ENCODE measurements at places on chromosomes 6 and 20.

DNA sequence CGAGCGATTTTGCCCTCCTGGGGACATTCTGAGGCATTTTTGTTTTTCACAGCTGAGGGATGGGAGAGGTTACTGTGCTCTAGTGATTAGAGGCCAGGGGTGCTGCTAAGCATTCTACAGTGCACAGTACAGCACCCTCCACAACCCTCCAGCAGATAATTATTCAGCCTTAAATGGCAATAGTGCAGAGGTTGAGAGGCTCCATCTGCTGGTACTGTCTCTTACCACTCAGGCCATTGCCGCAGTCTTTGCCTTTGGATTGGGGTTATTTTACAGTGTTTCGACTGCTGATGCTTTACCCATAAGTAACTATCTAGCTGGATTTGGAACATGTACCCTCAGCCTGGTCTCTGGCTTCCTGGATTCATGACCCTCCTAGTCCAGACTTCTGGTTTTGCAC is 705.3 kb downstream of the KIF16B start:
- no peak for DNase-seq

DNA sequence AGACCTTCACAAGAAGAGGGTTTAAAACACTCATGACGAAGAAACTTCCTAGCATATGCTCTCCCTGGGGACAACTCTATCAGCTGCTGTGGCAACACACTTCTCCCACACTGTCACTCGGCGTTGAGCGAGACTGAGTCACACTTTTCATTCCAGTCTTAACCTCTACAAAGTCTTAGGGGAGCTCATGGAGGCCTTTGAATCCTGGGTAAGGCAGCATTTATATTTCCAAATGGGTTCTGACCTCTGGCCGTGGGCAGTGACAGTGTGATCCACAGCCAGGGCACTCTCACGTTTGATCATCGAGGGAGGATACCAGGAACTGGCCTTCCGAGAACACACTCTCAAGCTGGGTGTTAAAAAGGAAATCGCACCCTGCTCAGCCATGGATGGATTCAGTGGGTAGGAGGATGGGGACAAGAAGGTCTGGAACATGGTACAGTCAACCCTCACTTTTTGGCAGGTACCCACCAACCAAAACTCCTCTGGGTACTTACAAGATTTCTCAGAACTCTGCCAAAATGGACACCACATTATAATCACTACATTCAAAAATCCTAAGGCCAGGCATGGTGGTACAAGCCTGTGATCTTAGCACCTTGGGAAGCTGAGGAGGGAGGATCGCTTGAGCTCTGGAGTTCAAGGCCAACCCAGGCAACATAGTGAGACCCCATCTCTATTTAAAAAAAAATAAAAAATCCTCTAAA is 19.6 kb downstream of the RRBP1 start:
- DNase-seq, result no peak

DNA sequence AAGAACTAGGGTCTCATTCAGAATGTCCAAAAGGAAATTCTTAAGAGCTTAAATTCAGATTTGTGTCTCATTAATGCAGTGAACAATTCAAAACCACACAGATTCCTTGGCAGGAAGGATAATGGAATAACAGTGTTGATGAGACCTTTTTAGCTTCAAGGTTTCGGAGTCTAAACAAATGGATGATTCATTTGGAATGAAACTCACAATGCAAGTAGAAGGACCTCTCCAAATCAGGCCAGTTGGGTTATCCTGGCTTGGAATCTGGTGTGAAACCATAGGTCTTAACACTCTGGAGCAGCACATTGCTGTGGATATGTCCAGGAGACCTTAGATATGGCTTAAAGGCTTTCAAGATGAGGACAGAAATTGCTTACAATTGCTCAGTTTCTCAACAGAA is 44.9 kb downstream of the KCTD20 start:
- DNase-seq, result no peak

DNA sequence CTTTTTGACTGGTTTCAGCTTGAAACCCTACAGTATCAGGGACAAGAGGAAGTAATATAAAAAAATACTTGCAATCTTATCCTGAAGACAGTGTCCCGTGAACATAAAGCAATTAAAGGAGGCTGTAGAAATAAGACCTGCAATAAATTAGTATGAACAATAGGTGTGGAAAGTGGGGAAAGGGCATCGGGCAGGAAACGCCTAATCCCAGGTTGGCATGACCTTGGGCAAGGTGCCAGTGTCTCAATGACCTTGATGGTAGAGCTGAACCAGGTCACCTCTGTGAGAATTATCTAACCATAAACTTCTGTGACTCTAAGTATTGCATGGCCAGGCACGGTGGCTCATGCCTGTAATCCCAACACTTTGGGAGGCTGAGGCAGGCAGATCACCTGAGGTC is 115.2 kb downstream of the LY86 start:
- peak; percentile 21 for DNase-seq

DNA sequence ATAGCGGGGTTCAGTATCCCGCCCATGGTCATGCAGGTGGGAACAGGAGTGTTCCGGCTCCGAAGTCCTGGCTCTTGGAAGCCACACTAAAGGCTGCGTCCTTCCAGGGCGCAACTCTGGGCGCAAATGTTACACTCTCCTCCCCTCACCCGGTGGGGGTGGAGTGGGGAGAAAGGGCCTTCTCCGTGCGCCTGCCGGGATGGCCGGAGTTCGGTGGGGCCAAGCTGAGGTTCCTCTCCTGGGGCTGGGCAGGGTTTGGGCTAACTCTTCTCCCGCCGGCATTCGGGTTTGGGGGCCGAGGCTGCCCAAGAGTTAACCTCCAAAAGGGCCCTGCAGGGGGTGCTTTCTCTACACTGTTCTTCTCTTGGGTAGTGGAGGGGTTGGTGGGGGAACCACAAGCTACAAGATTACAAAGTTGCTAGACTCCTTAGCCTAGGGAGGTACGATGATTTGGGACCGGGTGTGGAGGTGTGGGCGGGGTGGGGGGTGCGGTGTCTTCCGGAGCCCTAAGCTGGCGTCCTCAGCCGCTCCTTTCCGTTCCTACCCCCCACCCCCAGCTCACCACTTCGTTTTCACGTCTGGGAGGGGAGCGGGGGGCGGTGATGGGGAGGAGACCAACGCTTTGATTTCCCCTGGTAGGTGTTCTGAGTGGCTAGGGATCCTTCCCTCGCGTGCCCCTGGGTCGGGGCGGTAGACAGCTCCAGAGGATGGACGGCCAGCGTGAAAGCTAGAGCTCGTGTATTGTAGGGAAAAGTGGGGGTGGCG is 12.3 kb downstream of the NRN1 start:
- peak; percentile 16 for DNase-seq

GRCh38 chr20:62802026-62802712 is 2.5 kb upstream of the OGFR start:
- peak; percentile 13 for DNase-seq

GRCh38 chr6:34272013-34272926 is 23.5 kb upstream of the SMIM29 start:
- peak; percentile 47 for DNase-seq

DNA sequence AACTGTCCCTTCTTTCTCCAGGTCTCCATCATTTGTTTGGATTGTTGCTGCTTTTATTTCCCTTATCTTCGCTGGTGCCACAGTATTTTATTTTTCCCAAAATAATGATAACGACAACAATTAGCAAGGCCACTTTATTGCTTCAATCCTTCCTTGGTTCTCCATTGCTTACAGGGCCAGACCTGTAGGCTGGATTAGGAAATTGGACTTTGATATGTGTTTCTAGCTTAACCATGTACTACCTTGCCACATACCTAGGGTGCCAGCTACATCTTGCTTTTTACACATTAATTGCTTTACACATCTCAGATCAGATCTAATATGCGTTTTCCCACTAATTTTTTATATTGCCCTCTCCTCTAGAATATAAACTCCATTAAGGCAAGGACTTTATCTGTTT is 195.4 kb downstream of the HIVEP2 start:
- DNase-seq, result no peak

DNA sequence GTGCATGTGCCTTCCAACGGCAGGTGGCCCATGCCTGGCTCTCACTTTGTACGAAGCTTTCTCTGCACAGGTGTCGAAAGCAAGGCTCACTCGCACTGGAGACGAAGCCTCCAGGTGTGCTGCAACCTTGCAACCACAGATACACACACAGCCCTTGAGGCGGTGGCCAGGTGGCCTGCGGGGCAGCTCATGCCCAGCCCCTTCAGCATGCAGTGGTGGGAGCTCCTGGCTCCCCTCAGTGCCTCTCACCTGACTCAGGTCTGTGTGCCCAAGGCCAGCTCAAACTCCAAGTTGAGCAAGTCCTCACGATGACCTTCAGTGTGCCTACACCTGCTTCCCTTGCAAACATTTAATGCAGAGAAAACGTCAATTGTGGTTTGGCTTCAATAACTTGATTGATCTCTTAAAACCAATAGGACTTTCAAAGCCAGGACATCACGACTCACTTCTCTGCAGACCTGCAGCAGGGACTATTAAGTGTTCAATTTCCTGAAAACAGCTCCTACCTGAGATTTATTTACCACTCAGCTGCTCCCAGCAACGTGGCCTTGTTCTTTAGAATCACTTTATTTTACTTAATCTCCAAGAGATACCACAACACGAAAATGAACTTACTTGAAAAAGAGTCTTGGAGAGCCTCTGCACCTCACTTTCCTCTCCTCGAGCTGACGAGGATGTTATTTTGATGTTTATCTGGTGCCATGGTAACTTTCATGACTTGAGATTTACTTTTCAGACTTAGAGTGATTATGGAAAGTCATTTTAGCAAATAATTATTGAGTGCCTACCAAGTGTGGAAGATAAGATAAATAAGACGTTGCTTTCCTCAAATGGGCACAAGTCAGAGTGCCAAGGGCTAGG is 86.3 kb downstream of the SLC22A23 start:
- DNase-seq, result no peak

DNA sequence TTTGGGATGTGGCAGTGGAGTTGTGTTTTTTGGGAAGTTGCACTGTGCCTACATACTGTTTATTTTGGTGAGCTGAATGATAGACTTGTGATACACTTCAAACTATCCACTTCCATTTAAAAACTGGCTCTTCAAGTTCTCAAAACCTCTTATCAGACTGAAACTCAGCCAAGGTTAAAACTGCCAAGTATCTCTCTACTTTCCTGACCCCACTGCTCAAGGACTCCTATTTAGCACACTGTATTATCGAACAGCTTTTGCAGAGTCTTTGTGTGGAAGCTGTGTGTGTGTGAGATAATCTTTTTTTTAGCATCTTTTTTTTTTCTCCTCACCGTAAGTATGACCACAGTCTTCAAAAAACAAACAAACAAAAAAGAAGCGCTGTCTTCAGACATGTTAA is 21.1 kb downstream of the STX11 start:
- peak; percentile 63 for DNase-seq

DNA sequence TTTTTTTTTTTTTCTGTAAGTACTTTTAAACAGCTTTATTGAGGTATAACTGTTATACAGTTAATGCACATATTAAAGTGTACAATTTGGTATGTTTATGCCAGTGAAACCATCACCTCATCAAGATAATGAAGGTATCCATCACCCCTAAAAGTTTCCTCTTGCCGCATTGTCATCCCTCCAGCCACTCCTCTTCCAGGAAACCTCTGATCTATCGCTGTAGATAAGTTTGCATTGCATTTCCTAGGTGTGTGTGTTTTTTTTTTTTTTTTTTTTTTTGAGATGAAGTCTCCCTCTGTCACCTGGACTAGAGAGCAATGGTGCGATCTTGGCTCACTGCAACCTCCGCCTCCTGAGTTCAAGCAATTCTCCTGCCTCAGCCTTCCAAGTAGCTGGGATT is 3.1 kb downstream of the SLX4IP start:
- DNase-seq, result no peak

- DNase-seq, result peak; percentile 86
These were observed 8.1 kb upstream of the ATXN1 start for GRCh38 chr6:16769131-16769985.

DNA sequence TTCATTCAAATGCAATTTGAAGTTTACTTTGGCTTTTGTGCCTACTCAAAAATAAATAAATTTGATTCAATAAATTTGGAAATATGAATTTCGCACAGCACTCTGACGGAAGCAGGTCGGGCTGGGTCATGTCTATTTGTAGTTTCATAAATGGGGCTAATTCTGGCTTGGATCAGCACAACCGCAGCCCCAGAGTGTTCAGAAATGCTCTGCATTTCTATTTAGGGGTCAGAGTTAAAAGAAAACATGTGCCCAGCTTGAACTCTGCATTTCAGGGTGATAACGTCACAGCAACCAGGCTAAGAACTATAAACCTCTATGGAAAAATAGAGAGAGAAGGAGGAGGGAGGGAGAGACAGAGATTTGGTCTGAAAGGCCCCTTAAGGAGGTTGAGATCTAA is 480.9 kb upstream of the NOX3 start:
- no peak for DNase-seq

DNA sequence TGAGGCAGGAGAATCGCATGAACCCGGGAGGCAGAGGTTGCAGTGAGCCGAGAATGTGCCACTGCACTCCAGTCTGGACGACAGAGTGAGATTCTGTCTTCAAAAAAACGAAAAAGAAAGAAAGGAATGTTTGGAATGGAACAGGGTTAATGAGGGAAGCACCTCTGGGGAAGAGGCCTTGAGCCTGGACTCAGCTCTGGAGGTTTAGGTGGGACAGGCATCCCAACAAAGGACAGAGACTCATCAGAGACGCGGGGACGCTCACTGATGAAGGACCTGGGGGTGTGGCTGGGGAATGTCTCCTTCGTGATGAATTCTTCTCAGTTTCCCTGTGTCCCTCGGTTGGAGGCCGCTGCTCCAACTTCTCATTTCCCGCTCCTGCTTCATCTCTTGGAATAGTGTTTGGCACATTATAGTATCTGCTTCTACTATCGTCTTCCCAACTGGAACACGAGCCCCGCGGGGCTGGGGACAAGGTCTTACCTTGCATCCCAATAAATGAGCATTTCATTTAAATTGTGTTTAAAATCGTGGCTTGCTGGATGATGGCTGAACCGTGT is 27.6 kb downstream of the KIF25 start:
- DNase-seq, result no peak

DNA sequence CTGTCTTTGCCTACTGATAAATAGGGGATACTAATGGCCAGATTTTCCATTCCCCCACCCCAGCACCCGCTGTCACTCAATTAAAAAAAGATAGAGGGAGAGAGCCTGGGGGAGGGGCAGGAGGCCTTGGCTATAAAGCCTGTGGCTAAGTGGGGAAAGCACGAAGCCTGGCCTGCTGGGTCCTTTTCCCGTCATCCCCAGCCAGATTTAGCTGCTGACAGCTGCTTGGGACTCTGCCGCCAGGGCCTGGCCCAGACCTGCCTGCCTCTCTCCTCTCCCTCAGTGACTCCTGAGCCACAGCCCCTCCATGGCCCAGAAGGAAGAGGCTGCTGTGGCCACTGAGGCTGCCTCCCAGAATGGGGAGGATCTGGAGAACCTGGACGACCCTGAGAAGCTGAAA is at the start of gene APOBEC2:
Gene APOBEC2 (plus strand): TSS at position 162 of the 400 bp plus-strand sequence. CDS start 146 bp downstream, at position 308.
- no peak for DNase-seq

DNA sequence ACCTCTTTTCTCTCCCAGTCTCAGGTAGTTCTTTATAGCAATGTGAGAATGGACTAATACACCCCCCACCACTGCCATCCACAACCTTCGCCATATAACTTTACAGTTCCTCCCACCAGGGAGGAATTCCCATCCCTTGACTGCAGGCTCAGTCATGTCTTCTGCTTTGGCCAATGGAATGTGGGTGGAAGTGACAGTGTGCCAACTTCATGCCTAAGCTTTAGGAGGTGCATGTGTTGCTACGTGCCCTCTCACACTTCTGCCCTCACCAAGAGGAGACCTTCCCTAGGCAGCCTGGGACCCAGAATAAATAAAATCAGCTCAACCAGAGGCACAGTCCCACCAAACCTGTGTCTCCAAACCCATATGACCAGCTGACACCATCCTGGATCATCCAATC is 33.0 kb upstream of the LRRN4 start:
- no peak for DNase-seq

- DNase-seq, result no peak
These were observed 20.8 kb upstream of the SLCO4A1 start for GRCh38 chr20:62621251-62622110.

Data from hematopoietic multipotent progenitor cell treated with erythropoietin and hydrocortisone succinate and interleukin-3 and kit ligand, for 6 days (in vitro differentiated cells).